ENCODE measurements at places on chromosomes 2 and 18.
A peak's percentile ranks its signal among the peaks of the same experiment; 100 is the strongest.

- DNase-seq: no peak
Measured at GRCh38 chr18:3037423-3037915, 24.5 kb upstream of the LPIN2 start.

- DNase-seq: no peak
Measured at GRCh38 chr2:85435220-85435958, 16.9 kb downstream of the SH2D6 start.

- DNase-seq: peak; percentile 82
Measured at GRCh38 chr2:195659982-195660890, 3.2 kb downstream of the SLC39A10 start.

DNA sequence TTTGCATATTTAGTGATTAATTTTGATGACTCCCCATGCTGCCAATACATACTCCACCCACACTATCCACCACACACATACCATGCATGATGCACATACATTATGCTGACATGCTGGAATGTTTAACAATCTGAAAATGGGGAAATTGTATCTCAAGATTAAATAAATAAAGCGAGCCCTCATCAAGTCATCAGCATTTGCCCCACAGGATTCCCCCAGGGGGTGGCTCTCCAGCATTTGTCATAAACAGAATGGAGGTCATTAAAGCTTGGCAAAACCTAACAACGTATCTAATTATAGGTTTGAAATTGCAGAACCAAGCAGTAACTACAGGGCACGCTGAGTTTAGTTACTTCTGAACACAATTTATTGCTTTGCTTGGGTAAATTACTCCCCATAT, 141.2 kb upstream of the TACR1 start:
- no peak for DNase-seq

DNA sequence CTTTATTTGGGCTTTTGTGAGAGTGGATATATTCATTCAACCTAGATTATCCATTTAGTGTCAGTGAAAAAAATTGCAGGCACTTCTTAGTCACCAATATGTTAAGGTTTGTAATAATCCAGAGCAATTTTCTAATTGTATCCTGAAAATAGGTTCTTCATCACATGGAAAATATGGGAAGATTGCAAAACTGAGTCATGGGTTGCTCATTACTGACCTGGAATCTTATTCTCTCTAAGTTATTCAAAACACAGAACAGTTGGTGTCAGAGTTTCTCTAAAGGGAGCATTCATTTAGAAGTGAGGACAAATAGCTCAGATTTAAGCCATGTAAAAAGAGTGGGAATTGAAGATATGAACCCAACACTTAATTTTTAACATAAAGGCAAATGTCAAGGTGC, 181.3 kb downstream of the IKZF2 start:
- DNase-seq: no peak

- no peak for DNase-seq
Measured at GRCh38 chr2:1550658-1551316, 137.5 kb downstream of the TPO start.

GRCh38 chr2:64797881-64798575, 144.3 kb upstream of the SERTAD2 start:
- no peak for DNase-seq

- DNase-seq: peak; percentile 39
Measured at GRCh38 chr2:43021791-43022509, 204.5 kb downstream of the ZFP36L2 start.

GRCh38 chr18:9735879-9736278, 27.8 kb downstream of the RAB31 start:
- DNase-seq: no peak

- no peak for DNase-seq
Measured at GRCh38 chr2:68997401-68997800, 15.6 kb upstream of the ANTXR1 start.

GRCh38 chr2:1503471-1504310, 90.4 kb downstream of the TPO start:
- DNase-seq: no peak

GRCh38 chr2:170685591-170685990, 29.5 kb upstream of the SP5 start:
- DNase-seq: no peak

DNA sequence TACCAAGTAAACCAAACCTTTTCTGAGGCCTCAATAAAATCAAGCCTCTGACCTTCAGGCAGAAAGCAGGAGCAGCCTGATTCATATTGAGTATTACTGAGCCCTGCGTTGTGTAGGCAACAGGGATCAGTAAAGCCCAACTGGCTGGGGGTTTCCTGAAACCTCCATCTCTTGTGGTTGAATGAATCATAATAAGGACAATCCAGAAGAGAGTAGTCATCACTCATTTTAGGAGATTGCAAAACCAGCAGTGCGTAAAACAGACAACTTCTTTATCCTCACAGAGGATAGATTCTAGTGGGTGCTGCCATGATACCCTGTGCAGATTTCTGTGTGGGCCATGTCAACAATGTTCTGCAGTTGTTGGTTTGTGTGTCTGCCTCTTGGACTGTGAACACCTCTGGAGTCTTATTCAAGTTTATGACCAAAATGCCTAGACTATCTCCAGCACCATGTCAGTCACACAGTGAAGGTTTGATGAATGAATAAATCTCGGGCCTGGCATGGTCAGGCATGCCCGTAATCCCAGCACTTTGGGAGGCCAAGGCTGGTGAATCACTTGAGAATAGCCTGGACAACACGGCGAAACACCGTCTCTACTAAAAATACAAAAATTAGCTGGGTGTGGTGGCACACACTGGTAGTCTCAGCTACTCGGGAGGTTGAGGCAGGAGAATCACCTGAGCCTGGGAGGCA, 51.8 kb upstream of the RAB27B start:
- peak; percentile 61 for DNase-seq

- DNase-seq: no peak
Measured at GRCh38 chr18:57900906-57901435, 97.9 kb upstream of the ATP8B1 start.

GRCh38 chr18:50138181-50139064, 56.5 kb downstream of the MYO5B start:
- DNase-seq: no peak

GRCh38 chr18:9615280-9615797, 980 bp upstream of the PPP4R1 start:
- DNase-seq: no peak

GRCh38 chr2:229445501-229446211, 174.6 kb upstream of the PID1 start:
- no peak for DNase-seq

DNA sequence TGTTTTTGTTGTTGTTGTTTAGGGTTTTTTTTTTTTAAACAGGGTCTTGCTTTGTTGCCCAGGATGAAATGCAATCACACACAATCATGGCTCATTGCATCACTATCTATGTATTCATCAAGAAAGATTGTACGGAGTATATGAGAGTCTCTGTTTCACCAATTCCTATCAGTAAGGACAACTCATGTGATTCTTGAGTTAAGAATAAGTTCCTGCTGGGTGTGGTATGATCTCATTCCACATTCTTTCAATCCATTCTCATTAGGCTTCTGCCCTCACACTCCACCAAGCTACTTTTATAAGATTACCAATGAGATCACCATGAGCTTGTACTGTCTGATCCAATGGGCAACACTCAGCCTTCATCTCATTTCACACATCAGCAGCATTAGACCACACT, 9.1 kb upstream of the AP1S3 start:
- DNase-seq: no peak

- DNase-seq: no peak
Measured at GRCh38 chr2:219531639-219532377, 11.8 kb downstream of the CHPF start.

GRCh38 chr2:224925061-224925809, 117.0 kb downstream of the DOCK10 start:
- DNase-seq: no peak

DNA sequence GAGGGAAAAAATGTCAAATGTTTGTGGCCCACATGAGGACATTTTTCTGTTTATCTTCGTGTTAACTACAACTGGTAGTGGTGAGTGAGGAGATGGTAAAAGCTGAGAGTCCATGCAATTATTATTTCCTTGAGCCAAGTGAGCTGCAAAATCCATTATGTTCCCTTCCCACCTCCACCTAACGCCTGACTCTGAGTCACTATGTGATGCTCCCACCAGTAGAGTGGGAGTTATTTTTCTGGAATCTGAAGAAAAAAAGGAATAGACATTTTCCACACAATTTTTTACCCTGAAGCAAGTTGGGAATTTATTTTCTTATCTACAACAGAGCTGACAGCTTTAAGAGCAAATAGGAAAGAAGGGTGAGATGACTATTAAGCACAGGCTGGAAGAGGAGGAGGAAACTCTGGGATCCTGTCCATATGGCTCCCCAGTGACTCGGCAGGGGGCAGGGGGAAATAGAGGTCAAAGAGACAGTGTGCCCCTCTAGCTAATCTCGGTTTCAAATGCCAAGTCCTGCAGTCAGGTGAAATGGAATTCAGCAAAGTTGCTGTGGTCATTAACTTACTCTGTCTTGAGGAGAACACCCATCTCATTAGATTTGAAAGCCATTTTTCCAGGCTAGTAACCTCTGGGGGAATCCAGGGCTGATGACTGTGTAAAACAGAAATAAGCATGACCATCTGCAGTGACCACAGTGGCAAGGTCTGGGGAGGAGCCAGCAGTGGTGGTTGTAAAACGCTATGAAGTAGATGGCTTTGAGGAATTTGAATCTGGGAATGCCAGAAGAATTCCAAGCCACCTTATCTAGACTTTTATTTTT, 463.9 kb downstream of the STK39 start:
- DNase-seq: no peak

- DNase-seq: no peak
Measured at GRCh38 chr18:33745871-33746545, 168.0 kb downstream of the ASXL3 start.

DNA sequence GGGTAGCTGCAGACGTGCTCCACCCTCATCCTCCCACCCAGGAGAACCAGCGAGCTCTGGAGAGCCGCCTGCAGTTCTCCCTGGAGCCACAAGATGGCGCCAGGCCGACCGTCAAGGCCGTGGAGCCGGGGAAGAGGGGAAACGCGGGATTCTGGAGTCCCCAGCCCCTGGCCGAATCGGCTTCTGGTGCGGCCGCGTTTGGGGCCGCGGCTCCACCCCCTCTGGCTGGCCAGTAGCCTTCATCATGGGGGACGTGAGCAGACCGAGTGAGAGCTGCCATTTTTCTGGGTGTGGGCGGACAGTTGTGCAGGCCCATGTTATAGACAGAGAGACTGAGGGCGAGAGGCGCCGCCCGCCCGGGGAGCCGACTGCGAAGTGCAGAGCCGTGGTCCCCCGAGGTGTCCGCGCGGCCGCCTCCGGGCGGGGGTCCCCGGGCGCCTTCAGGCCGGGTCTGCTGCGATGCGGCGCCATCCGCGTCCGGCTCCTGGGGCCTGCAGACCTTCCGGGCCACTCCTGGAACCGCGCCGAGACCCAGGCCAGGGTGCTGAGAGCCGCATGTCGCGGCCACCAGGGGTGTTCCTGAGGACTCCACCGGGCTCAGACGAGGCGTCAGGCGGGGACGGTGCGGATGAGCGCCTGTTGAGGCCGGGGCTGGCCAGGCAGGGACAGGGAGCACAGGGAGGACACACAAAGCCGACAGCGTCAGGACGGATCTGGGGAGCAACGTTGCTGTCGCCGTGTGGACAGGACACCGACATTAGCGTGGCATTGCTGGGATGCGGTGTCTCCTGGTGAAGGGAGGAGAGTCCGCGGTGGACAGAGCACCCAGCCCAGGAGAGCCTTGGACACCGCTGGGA, 418.2 kb upstream of the HS6ST1 start:
- no peak for DNase-seq

DNA sequence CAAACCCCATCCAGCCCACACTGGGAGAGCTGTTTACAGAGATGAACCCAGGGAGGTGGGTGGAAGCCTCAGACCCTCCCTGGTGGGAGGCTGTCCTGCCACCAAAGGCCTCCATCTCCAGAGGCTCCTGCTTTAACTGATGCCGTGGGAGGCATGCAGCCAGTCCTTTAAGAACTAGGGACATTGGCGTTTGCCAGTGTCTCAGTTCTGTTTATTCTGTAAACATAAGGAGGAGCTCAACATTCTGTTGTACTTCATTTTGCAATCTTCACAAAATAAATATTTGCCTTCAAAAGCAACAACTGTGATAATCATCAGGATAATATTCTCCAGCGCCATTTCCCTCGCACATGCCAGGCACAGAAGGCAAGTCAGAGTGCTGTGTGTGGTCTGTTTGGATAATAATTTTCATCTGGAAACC, 6.8 kb downstream of the EDAR start:
- no peak for DNase-seq

DNA sequence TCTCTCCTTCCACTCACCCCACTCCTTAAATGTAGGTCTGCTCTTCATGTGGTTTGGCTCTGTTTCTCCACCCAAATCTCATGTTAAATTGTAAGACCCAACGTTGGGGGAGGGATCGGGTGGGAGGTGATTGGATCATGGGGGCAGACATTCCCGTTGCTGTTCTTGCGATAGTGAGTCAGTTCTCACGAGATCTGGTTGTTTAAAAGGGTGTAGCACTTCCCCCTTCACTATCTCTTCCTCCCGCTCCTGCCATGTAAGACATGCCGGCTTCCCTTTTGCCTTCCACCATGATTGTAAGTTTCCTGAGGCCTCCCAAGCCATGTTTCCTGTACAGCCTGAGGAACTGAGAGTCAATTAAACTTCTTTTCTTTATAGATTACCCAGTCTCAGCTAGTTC, 1044.5 kb upstream of the POU3F3 start:
- no peak for DNase-seq
